Activated T-helper 17 cell treated with anti-CD3 and anti-CD28 coated beads, Interleukin-2, amount 50 U/mL, for 72 hours (primary cell): ENCODE measurements at places on chromosomes 16 and 17.

DNA sequence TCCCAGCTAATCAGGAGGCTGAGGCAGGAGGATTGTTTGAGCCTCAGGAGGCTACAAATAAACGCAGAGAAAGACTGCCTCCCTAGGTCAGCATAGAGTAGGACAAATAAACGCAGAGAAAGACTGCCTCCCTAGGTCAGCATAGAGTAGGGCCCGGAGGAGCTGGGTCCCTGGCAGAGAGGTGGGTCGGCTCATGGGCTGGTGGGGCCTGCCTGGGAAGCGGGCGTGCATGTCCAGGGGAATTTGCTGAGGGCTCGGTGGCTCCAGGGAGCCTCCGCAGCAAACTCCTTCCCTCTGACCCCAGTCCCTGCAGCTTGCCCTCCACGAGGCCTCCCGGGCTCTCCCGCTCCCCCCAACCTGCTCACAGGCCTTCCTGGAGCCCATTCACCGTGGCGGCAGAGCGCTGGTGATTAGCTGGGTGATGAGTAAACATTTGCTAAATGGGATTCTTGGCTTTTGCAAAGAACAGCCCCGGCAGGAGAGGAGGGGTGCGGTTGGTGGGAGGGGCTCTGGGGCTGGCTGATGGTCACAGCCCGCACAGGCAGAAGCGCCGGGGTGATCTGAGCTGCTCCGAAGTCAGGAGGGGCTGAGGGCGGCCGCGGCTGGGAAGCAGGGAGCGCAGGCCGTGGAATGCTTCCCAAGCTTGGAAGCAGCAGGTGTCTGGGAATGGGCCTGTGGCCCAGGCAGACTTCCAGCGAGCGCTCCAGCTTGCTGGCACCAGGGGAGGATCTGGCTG, 93.1 kb downstream of the RTN4RL1 start:
- no peak for ATAC-seq

- ATAC-seq: peak; percentile 88
These were observed 16.2 kb upstream of the MRC2 start for GRCh38 chr17:62611292-62611691.

GRCh38 chr16:55576384-55576783, 9.9 kb downstream of the CAPNS2 start:
- ATAC-seq: no peak

- no peak for ATAC-seq
These were observed 160.0 kb downstream of the MRM1 start for GRCh38 chr17:36761203-36761950.

- no peak for ATAC-seq
These were observed 3.0 kb downstream of the TMEM132E start for GRCh38 chr17:34582185-34582900.

DNA sequence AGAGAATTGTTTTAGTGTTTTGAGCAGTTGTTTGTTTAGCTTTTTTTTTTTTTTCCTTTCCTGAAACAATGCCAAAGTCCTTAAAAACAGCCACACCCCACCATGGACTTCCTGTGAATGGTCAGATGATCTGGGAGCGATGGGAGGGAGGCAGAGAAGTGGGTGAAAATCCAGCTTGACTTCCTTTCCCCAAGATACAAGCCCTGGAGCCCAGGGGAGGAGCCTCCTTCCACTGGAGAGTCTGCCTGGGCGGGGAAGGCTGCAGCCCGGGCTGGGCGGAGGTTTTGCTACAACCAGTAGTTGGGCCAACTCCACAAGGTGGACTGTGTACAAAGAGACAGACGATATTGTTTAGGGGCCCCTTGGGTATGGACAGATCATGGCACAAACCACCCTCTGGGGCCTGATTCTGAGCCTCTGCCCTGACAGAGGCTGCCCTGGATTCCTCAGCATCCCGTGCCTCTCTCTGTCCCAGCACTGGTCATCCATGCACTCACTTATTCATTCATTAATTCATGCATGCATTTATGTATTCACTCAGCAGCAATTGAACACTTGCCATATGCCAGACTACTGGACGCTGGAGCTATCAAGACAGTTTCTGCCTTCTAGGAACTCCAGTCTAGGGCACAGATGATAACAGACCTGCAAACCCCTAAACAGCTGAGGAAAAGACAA, 29.8 kb downstream of the WSB1 start:
- ATAC-seq: no peak

GRCh38 chr17:32123782-32124181, 18.5 kb upstream of the RHOT1 start:
- ATAC-seq: no peak

DNA sequence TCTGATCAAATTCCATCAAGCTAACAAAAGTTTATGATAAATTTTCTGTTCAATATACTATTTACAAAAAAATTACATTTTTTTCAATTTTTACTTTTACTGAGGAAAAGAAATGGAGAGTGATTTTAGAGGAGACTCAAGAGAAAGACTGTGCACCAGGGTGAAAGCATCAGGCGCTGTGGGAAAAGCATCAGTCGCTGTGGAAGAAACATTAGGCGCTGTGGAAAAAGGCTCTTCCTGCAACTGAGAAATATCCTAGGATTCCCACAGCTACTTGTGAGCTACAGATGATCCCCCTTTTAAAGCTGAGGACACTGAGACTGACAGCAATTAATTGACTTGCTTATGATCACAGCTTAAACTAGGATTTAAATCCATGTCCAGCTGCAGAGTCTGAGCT, 4.9 kb downstream of the ANKFY1 start:
- ATAC-seq: no peak

GRCh38 chr17:49180303-49180702, 30.1 kb downstream of the GNGT2 start:
- ATAC-seq: peak; percentile 71

GRCh38 chr17:72440961-72441360, 320.1 kb downstream of the SOX9 start:
- ATAC-seq: no peak

GRCh38 chr17:80822700-80823410, 168.8 kb upstream of the CHMP6 start:
- no peak for ATAC-seq

DNA sequence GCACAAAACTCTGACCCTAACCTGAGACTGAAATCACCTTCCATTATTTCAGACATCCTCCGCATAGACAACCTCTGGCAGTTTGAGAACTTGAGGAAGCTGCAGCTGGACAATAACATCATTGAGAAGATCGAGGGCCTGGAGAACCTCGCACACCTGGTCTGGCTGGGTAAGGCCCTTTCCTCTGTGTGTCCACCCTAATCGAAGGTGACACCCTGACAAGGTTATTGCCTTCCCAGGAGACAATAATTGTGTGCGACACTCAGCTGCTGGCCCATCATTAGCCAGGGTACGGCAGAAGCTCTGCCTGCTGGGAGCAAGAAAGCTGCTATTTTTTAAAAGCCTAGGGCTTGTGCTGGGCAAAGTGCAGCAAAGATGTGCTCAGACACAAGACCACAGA, 11.1 kb downstream of the DRC3 start:
- ATAC-seq: no peak

DNA sequence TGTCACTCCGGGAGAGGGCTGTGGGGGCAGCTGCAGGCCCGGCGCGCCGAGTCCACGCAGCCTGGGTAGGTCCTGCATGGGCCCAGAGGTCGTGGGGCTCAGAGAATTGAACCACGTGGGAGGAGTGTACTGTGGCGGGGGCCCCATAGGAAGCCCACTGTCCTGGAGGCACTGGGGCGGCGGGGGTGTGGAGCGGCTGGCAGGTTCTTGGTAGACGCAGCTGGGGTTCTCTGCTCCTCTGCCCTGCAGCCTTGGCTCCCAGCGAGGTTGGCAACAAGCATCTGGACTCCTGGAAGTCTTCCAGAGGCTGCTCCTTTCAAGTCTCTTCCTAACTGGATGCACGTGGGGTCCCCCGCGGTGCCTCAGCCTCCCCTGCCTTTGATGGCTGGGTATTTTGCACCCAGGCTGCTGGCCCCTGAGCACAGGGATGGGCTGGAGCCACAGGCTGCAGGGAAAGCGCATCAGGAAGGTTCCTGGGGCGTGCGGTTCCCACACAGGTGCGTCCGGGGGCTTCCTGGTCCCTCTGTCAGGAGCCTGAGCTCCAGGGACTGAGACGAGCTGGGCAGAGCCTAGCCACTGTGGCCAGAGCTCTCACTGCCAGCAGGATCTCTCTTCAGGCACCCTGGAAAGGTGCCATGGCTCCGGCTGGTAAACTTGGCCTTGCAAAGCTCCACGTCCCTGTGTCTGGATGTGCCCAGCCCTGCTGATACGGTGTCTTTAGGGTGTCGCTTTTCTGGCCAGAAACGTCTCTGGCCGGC, 9.3 kb downstream of the KCTD5 start:
- ATAC-seq: no peak

DNA sequence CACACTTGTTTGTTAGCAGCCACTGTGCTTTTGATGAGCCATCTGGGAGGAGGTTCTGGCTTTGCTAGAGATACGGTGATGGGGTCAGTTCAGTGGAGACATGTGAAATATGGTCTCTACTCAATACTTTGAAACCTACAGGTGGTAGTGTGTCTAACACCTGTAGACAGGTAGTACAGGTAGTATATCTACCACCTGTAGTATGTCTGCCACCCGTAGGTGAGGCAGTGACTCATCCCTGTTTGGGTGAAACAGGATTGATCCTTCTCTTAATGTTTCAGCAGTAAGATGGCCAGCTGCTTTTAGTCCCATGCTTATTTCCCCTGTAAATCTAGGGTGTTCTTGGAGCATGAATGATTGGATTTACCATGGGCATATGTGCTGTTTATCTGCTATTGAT, 240.8 kb downstream of the SNX29 start:
- ATAC-seq: no peak

DNA sequence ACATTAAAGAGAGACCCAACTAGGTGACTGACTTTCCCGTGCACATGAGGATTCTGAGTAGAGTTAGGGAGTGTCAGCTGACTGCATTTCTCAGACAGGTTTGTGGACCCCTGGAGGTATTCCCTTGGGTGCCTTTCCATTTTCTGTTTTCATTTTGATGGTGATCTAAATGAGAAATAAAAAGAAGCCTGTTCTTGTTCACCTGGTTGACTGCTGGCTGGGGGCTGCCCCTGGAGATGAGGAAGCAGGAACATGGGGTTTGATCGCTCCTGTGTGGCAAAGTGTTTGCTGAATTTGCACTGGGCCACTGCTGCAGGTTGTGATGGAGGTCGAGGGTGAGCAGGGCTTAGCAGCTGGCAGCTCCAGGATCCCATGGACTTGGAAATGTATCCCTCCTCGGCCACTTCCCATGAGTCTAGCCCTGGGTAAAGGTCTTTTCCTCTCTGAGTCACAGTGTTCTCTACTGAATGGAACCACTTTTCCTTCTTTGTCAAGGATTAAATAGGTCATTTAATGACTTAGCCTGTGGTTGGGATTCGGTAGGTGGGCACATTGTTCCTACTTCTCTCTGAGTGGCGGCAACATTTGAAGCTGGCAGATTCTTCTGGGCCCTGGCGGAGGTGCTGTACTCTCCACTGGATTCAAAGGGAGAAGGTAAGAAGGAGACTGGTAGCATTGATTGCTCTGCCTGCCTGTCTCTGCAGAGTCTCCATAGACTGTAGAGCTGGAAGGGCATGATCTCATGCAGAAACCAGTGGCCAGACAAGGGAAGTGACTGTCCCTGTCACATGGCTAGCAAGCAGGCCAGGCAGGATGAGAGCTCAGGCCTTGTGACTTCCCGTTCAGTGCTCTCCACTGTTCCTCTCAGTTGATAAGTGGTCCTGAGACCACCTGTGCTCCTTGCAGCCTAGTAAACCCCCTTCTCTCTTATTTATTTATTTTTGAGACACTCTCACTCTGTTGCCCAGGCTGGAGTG, 17.9 kb downstream of the SNX29 start:
- ATAC-seq: no peak
